ENCODE measurements at places on chromosomes 2 and 18.

DNA sequence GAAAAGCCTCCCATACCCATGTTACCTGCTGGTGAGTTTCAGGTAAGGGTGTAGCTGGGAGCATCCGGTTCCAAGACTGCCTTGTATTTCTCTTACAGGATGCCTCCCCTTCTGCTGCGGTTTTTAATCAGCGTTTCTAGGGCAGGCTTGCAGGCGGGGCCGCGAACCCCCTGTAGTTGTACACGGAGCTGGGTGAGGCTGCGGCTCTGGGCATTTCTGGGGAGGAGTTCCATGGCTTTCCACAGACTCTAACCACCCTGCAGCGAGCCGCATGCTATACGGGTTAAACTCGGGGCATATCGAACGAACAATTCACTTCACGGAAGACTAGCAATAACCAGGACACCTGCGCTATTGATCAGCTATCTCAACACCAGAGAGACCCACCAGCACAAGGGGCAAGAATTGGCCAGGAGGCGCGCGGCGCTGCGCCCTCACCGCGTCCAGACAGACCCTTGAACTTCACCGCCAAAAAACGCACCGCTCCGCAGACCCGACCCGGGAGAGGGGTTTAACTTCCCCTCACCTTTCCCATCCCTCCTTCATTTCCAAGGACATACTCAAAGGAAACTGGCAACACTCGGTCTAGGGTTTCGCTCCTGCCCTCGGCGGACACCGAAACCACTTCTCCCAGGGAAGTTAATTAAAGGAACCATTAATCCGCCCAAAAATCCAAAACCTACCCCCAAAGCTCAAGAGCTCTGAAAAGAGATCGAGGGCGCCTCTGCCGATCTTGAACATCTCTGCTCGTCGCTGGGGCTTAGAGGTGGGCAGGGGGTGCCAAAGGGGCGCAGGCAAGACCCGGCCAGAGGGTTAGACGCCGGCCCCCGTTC, 909 bp downstream of the TGFA start:
- DNase-seq, result no peak

GRCh38 chr2:150689590-150689989, 202.1 kb upstream of the RND3 start:
- no peak for DNase-seq

- DNase-seq, result no peak
Measured at GRCh38 chr2:31079665-31080064, 58.6 kb downstream of the GALNT14 start.

GRCh38 chr2:144463266-144463665, 56.7 kb downstream of the ZEB2 start:
- no peak for DNase-seq

- no peak for DNase-seq
Measured at GRCh38 chr2:231138699-231139098, 13.9 kb upstream of the HTR2B start.

DNA sequence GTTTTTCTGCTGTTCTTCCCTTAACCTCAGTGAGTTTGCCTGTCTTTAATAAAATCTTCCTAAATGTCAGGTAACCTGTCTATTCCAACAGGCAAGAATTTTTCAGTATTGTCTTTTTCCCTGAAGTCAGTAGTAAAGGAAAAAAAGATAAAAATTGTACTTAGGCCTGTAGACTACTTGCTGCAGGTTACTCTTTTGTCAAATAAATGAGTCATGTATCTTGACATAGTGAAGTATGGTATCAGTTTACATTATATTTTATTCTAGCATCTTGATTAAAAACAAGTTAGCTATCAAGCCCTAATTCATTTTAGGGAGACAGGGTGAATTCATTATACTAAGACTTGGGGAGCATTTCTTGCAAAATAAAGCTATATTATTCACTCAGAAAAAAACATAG, 59.8 kb downstream of the ITGA4 start:
- no peak for DNase-seq

DNA sequence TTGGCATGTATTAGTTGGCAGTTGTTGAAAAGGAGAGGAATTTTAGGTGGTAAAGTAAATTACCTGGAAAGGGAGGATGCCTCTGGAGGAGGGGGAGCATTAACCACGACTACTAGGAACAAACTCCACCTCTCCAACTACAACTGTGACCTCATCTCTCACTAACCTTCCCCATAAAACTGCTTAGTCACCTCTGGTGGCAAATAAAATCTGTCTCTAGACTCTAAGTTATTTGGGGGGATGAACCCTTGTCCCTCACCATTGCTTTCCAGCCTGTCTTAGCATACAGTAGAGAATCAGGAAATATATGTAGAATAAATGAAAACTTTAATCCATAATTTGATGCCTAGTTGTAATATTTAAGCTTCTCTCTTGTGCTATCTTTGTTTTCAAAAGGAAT, 27.6 kb upstream of the MYO1B start:
- no peak for DNase-seq

GRCh38 chr2:2036686-2037085, 292.4 kb upstream of the PXDN start:
- DNase-seq, result no peak

- DNase-seq, result no peak
Measured at GRCh38 chr2:112118148-112118547, 20.0 kb upstream of the FBLN7 start.
